Activated naive CD4-positive, alpha-beta T cell treated with anti-CD3 and anti-CD28 coated beads for 36 hours (primary cell): ENCODE measurements at places on chromosomes 12 and 14. TPM values are rescaled to one million over a fixed set of nuclear protein-coding genes. Genes with fewer than 3 reads are reported as not detected.
A peak's percentile ranks its signal among the peaks of the same experiment; 100 is the strongest.

Gene SLC16A7
- 27.5 TPM for total RNA-seq

Gene ACSM4
- total RNA-seq, result not detected

Gene RD3L
- not detected for total RNA-seq

Gene TMEM106C
- total RNA-seq, result 247 TPM

Gene SYNDIG1L
- not detected for total RNA-seq

Gene SSPN
- not detected for total RNA-seq

Gene COA8
- total RNA-seq, result 36.8 TPM

Gene DTX1
- total RNA-seq, result 8.3 TPM

Gene RPS6KL1
- 6.8 TPM for total RNA-seq

Gene CLEC2A
- total RNA-seq, result not detected

Gene JPH4
- 0.05 TPM for total RNA-seq

Gene NGB
- total RNA-seq, result not detected

Gene YLPM1
- 47.0 TPM for total RNA-seq

DNA sequence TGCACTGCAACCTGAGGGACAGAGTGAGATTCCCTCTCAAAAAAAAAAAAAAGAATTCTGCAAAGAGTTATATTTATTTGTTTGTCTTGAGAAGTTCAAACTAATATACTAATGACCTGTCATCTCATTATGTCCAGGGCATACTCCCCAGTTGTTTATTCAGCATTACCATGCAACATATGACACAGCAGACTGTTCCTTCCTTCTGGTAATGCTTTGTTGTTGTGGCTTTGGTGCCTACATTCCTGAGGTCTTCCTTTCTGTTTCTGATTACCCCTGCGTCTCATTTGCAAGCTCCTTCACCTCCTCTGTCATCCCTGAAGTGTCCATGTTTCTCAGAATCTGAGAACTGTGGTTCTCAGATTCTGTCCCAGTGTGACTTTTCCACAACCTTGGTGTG, 55.3 kb downstream of the DERA start:
- no peak for DNase-seq

DNA sequence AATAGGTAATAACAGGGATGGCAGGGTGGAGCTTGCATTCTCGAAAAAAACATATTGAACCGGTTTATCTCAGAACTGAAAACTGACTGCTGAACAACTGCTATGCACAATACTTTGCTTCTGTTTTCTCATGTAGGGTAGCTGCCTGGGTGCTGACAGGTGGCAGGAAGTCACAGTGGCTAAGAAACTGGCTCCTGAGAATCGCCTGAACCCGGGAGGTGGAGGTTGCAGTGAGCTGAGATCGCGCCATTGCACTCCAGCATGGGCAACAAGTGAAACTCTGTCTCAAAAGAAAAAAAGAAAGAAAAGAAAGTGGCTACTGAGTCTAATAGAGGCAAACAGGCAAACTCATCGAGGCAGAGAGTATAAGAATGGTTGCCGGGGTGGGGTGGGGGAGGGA, 113.1 kb downstream of the CCDC60 start:
- no peak for DNase-seq

- DNase-seq, result no peak
These were observed 35.1 kb upstream of the ACTN1 start for GRCh38 chr14:69013943-69014782.

GRCh38 chr14:54813081-54813480, 89.5 kb downstream of the GCH1 start:
- no peak for DNase-seq

DNA sequence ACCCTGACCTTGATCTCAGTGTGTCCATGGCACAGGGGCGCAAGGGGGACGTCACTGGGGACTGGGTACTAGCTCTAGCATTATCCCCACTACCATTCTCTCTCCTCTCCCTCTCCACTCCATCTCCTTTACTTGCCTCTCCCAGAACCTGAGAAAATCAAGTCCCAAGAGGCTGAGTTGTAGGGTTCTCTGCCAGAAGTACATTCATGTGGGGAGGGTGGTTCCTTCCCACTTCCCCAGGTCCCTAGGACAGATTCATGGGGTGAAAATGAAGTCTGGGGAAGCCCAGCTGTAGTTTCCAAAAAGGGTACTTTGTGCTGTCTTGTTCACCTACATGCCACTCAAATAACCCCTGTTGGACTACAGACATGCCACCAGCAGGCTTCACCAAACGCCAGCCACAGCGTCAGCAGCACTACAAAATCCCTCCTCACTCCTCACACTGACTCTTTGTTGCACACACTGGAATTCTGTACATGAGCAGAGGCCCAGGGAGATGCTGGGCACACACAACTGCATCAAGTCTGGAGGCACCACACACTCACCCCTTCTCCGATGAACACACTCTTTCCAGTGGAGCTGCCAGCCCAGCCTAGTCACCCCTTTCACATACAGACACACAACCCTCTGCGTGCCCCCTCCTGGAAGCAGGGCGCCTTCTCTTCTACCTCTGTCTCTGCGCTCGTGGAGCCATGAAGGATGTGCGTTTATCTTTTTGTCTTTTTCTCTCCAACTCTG, 6.9 kb downstream of the RARG start:
- no peak for DNase-seq

- DNase-seq, result no peak
These were observed 479.0 kb upstream of the SYT1 start for GRCh38 chr12:78385541-78385940.

- DNase-seq, result no peak
These were observed 25.0 kb upstream of the NR1H4 start for GRCh38 chr12:100448656-100449055.

DNA sequence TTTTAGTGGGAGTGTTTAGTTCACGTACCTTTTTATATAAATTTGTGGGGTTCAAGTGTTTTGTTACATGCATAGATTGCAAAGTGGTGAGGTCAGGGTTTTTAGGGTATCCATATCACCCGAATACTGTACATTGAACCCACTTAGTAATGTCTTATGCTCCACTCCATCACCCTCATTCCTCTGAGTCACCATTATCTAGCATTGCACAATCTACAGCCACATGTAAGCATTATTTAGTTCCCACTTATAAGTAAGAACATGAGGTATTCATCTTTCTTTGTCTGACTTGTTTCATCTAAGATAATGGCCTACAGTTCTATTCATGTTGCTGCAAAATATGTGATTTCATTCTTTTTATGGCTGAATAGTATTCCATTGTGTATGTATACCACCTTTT, 583.7 kb upstream of the LRFN5 start:
- no peak for DNase-seq

DNA sequence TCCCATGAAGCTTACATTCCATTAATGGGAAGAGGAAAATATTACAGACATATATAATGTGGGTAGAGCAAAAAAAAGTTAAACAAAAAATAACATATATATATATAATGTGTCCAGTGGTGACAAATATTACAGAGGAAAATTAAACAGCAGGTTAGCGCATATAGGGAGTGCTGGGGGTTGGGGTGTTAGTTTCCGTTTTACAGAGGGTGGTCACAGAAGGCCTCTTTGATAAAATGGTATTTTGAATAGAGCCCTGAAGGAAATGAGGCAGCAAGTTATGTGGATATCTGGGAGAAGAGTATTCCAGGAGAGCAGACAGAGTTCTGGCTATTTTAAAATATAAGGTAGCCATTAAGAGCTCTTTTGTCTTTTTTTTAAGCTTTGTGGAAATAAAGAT, 73.2 kb downstream of the DCAF5 start:
- no peak for DNase-seq

DNA sequence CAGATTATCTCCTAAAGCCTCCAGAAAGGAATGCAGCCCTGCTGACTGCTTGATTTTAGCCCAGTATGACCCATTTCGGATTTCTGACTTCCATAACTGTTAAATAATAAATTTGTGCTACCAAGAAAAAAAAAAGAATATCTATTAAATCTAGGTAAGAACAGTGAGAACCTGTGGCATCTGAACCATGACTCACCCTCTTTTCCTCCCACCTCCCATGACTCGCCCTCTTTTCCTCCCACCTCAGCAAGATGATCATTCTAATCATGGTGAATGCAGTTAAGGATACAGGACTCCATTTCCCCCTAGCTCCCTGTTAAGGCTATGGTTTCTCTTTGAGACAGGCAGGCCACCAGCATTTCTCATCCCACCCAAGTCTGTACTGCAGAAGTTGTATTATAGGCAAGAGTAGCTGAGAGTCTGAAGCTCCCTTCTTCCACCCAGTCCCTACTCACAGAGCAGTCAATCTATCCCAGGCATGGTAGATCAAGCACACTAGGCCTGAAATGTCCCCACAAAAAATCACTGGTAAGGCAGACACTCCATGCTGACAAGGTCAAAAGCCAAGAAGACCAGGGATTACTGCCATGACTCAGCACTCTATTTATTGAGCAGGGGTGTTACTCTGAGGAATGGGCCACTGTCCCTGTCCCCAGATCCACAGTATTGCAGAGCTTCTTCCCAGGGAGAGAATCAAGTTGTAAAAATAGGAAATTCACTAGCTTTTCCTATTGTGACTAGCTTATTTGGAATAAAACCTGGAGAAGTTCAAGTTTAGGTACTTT, 188.9 kb downstream of the ADAMTS20 start:
- peak; percentile 6 for DNase-seq

GRCh38 chr12:114032801-114033200, 66.7 kb upstream of the RBM19 start:
- no peak for DNase-seq

GRCh38 chr14:48983351-48983888, 602.8 kb downstream of the RPS29 start:
- no peak for DNase-seq

DNA sequence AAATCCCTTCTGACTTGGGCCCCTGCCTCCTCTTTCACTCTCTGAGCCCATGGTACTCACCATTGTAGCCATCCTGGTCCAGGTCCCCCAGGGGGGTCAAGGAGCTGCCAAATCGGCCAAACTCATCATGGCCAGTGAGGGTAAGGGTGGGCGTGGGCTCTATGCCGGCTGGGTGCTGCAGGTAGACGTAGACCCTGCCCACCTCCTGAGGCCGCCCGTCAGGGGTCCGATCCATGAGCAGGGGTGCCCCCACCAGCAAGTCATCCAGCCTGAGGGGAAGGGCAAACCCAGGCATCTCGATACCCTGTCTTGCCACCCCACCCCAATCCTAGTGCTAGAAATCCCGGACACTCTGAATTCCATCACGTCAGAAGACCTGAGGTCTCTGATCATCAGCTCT, 14.0 kb downstream of the ITGA5 start:
- DNase-seq, result no peak

GRCh38 chr14:56333359-56334292, 215.4 kb downstream of the PELI2 start:
- no peak for DNase-seq

- no peak for DNase-seq
These were observed 85.4 kb downstream of the KCNMB4 start for GRCh38 chr12:70451528-70451927.

DNA sequence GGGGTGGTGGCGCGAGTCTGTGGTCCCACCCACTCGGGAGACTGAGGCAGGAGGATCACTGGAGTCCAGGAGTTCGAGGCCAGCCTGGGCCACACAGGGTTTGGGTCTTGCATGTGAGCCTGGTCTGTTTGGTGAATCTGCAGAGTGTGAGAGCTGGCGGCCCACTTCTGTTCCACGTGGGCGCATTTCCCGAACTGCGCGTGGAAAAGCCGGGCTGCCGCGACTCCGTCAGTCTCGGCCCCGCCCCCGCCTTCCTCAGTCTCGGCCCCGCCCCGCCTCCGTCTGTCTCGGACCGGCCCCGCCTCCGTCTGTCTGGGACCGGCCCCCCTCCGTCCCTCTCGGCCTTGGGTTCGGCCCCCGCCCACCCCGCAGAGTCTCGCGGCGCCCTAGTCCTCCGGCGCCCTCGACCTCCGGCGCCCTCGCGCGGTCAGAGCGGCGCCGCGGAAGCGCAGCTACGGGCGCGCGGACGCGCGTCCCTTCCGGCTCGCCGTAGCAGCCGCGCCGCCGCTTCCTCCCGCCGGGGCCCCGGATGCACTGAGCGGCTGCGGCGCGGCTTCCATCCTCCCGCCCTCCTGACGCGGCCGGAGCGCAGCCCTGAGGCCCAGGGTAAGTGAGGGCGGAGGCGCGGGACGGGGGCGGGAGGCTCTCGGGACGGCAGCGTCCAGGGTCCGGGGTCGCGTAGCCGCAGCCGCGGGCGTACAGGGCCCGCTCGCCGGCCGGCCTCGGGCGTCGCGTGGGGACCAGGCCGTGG, at the start of gene EP400:
TSS of gene EP400 (plus strand) at position 512 of the 751 bp plus-strand sequence. CDS start 10,678 bp downstream, outside the sequence.
- DNase-seq, result peak; percentile 94

DNA sequence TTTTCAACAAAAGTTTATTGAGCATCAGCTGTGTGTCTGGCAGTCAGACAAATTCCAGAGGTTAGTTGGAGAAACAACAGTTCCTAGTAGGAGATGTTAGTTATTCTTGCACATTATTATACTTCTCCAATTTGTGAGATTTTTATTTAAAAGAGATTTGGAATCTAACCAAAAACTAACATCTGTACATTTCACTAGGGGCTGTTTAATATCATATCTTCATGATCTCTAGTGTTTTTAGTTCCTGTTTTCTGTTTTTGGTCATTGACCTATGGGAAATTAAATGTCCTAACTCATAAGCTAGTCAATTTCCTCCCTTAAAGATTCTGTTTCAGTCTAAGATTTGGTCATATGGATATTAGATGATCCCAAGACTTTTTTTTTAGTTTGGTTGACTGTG, 34.1 kb upstream of the KLHDC2 start:
- no peak for DNase-seq

GRCh38 chr12:8912914-8913313, 1.4 kb upstream of the PHC1 start:
- DNase-seq, result no peak

- DNase-seq, result no peak
These were observed 48.4 kb downstream of the C12orf75 start for GRCh38 chr12:105378911-105379310.

DNA sequence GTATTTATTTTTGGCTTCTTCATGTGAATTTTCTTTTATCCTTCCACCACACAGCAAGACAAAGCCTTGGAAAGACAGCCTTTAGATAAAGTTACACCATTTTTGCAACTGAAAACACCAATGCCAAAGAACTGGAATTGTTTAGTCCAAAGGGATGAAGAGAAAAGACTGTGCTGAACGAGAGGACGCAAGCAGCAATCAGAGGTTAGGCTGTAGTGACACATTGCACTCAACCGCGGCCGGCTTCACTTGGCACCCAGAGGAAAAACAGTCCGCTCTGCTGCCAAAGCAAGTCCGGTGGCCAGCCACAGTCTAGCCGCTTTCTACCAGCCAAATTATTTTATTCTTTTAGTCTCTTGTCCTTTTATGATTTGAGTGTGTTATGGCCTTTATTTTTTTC, 49.1 kb upstream of the KCNJ8 start:
- no peak for DNase-seq

- no peak for DNase-seq
These were observed 25.6 kb downstream of the OTUB2 start for GRCh38 chr14:94051779-94052178.

- DNase-seq, result peak; percentile 47
These were observed 50.1 kb downstream of the ACTN1 start for GRCh38 chr14:68928770-68929550.

GRCh38 chr14:91302391-91302790, 57.9 kb upstream of the GPR68 start:
- peak; percentile 71 for DNase-seq

- no peak for DNase-seq
These were observed 107.4 kb downstream of the PRICKLE1 start for GRCh38 chr12:42482041-42482747.

GRCh38 chr12:90366286-90366685, 588.7 kb downstream of the CCER1 start:
- no peak for DNase-seq
